ENCODE measurements at places on chromosomes 11 and 22. TPM values are rescaled to one million over a fixed set of nuclear protein-coding genes. Genes with fewer than 3 reads are reported as not detected.

DNA sequence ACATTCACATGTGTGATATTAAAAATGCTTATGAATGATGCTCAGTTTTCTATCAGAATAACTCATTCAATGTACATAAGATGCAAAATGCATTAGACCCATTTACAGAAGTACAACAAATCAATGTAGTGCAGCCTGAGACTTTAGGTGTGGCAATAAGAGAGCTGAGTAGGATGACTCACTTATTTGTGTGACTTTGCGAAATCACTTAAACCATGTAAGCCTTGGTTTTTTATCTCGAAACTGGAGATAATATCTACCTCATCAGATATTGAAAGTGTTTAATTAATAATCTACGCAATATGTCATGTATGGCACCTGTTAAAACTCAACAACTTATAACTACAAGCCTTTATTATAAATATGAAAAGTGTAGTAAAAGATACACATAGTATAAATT is 105.7 kb upstream of the LUZP2 start:
- DNase-seq = no peak

A4GALT gene
- total RNA-seq = 77.3 TPM

DNA sequence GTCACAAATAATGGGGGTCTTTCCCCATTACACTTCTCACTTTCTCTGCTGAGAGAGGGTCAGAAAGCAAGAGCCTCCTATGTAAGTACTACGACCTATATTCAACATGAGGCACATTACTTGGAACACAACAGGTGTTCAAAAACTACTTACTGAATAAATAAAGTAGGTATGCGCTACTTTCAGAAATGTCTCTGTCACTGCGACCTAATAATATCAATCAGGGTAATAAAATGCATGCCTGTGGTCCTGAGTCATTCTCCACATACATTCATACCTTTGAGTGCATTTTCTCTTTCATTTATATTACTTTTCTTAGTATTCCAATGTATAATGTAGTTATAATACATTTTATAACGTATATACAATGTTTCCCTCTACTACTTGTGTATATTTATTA is 838.9 kb downstream of the DLG2 start:
- DNase-seq = no peak

DNA sequence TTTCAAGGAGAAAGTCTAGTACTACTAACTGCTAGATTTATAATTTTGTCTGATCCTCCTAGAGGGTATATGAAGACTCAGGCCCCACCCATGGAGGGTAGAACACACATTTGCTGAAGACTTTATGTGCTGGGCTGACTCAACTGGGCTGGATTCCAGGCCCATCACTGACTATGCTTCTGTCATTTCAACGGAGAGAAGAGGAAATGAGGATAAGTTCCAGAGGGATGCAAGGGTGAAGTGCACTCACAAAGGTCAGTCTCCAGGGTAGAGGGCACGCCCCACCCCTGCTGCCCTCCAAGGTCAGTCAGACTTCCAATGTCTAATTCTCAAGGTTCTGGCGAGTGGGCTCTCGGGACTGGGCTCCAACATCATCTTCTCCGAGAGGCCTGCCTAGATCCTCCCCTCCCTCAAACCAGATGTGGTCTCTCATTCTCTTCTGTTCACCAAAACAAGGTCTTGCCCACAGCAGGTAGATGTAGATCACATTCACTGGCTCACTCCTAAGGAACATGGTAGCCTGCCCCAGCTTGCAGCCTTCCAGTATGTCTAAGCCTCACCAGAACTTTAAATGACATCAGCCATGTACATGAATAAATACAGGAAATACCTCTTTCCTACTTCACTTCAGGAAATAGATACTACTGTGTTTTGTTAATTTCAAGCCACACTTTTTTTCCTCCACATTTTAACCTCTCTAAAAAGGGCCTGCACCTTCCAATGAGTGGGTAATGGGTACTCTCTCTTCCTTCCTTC is 7.3 kb upstream of the C11orf86 start:
- no peak for DNase-seq

- no peak for DNase-seq
Observed at GRCh38 chr11:69375316-69376154, 81.6 kb downstream of the MYEOV start.

DNA sequence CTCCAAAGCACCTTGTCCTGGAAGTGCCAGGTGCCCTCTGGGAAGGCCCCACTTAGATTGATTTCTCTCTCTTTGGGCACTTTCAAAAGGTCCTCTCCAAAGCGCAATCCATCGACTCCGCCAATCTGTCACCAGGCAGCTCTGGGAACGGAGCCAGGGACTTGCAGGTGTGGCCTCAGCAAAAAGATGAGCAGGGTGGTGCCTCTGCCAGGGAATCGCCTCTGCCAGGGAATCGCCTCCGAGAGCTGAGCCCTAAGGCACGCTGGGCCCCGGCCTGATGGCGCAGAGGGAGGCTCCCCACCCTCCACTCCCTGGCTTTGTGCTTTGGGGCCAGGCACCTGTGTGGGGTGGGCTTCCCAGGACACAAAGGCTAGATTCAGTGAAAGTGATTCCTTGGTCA is 1391.3 kb downstream of the TBC1D22A start:
- DNase-seq = no peak

DDTL gene
- 5.4 TPM for total RNA-seq

DNA sequence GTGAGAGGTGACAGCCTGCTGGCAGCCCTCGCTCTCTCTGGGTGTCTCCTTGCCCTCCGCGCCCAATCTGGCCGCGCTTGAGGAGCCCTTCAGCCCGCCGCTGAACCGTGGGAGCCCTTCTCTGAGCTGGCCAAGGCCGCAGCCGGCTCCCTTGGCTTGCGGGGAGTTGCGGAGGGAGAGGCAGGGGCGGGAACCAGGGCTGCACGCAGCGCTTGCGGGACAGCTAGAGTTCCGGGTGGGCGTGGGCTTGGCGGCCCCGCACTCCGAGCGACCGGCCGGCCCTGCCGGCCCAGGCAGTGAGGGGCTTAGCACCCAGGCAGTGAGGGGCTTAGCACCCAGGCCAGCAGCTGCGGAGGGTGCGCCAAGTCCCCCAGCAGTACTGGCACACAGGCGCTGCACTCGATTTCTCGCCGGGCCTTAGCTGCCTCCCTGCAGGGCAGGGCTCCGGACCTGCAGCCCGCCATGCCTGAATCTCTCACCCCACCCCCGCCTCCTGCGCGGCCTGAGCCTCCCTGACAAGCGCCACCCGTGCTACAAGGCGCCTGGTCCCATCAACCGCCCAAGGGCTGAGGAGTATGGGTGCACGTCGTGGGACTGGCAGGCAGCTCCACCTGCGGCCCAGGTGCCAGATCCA is 1526.1 kb downstream of the FAM181B start:
- DNase-seq = no peak

RBFOX2 gene
- 117 TPM for total RNA-seq

DNA sequence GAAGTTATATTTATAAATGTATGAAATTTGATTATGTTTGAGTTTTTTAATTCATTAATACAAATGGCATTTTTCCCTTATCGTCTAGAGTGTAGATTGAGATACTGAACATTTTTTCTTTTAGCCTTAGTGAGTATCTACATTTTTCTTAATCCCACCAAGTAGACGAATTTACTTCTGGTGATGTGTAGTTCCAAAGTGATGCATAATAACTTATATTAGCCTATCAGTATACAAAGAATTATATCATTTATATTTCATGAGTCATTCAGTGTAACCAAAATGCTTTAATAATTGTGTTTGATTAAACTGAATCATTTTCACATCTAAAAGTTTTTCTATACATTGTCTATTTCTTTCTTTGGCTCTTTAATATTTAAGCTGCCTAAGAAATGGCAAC is 745.6 kb upstream of the LUZP2 start:
- DNase-seq = no peak

GRCh38 chr22:44986926-44987325 is 22.9 kb downstream of the PHF21B start:
- no peak for DNase-seq

- no peak for DNase-seq
Observed at GRCh38 chr22:27466778-27467438, 334.6 kb downstream of the MN1 start.

DNA sequence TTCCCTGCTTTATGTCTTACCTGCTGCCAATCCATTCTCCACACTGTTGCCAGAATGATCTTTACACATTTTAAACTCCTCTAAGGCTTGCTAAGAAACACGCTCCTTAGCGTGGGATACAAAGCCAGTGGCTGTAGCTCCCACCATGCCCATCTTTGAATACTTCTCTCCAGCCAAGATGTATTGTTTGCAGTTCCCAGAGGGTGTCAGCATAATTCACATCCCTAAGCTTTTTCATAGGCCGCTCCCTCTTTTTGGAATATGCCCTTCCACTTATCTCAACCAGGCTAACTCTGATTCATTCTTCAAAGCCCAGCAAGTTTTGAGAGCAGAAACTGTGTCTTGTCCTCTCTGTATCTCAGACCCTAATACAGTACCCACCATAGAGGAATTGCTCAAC is 8.1 kb upstream of the UPK2 start:
- DNase-seq = no peak

DNA sequence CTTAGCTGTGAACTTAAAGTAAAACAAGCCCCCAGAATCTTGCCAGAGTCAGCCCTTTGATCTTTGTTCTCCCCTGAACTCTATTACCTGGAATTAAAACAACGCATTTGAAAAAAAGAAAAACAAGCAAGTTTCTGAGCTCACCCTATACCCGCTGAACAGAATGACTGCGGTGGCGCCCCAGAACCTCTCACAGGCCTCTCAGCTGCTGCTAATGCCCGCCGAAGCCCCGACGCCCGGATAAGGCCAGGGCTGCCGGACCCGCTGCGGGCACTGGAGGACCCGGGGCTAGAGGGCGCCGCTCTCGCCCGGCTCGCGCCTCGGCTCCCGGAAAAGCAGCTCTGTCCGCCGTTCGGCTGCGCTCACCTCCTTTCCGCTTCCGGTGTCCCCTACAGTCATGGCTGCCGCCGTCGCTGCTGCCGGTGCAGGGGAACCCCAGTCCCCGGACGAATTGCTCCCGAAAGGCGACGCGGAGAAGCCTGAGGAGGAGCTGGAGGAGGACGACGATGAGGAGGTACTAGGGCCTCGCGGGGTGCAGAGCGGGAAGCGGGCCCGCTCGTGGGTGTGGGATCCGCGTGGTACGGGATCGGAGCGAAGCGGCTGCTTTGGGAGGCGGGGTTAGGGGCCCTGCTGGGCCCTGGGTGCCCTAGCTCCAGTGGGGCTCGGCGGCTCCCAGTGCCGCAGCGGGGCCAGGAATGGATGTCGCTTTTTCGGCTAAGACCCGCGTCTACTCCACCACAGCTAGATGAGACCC is at the start of gene TOMM22:
TSS of gene TOMM22 (plus strand) at position 376 of the 754 bp plus-strand sequence. CDS start at position 398, 22 bp downstream.
- peak; percentile 40 for DNase-seq

Measured in thoracic aorta (tissue), 2 donors.